ENCODE measurements at places on chromosomes 4 and X.

DNA sequence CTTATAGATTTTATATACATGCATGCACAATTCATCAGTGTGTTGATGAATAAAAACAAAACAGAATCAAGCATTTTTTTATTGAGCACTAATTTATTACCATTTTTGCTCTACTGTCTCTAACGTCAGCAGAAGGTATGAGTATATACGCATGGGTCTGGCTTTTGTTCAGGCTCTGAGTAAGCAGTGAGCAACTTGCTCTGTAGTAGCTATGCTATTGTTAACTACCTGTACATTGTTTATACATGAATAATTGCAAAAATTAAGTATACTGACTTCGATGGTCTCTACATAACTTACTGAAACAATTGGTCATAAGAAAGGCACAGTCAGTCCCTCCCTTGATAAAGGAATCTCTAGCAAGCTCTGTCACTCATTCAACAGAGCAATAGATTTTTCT is 122.9 kb downstream of the RS1 start:
- DNase-seq, result no peak

GRCh38 chr4:131609039-131609438 is 1540.1 kb upstream of the PCDH10 start:
- DNase-seq, result no peak

DNA sequence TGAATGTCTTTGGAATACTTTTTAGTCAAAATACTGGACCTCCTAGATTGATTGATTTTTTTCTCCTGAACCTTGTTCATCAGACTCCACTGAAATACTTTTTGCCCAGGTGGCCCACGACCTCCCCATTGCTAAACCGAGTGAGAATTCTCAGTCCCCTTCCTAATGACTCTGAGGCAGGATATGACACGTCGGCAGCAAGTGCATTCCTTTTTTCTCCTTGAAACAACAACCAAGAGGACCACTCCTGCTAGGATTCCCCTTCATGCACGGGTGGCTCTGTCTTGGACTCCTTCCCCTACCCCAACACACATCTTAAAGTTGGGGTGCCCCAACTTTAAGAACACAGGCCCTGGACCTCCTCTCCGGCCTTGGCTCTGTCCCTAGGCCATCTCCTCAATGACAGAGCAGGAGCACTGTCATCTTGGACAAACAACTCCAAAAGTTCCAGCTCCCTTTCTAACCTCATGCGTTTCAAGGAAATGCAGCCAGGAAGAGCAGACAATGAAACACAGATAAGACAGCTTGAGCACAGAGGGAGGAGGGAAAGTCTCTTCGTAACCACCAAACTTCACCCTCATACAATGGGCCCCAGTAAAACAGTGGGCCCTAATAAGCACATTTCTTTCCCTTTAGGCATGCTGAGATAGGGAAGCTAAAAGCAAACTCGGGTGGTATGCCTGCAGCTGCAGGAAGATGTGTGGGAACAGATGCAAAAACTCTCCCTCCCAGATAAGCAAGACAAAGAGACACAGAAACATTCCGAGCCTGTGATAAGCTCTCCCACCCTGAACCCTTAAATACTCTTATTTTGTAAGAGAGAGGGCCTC is 33.9 kb downstream of the ZBTB49 start:
- no peak for DNase-seq

DNA sequence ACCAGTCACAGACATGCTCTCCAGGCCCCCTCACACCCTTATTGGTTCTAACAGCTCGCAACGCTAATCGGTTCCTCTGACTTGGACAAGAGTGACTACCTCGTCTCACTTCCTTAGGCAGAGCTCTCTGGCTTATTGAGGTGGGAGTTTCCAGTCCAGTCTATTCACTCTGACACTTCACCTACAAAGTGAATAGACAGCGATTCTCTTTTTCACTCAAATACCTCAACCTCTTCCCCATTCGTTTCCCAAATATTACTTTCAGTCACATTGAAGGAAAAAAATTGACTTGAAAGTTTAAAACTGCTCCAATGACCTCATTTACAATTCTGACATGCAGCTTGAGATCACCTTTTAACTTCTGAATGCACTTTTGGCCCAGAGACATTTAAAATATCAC is 17.7 kb downstream of the HELT start:
- DNase-seq, result no peak

DNA sequence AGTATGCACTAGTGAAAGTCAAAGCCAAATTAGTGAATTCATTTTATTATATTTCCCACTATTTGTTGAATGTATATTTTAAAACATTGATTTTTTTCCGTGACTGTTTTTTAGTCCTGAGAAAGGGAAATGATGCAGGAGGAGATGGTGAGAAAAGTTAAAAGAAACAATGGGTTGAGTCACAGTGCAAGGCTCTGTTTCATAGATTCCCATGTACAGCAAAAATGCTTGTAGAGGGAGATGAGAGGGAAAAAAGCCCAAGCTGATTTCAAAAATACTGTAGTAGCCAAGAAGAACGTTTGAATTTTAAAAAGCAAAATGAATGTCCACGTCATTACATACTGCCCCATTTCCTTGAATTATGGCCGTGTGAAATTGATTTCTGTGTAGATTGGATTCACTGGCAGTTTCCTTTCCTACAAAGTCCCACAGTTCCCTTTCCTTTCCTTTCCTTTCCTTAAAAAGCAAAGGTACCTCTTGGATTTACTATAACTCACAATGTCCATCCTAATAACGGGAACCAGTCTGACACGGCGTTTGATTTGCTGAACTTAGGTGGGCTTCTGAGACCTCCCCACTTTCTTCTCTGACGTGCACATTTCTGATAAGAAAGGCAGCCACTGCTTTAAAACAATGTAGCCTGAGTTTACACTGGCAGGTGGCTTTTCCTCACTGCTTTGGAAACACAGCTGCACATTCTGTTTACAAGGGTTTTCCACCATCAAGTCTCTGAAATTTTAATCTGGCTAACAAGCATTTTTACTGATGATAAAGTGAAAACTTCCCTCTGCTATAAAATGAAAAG is 63.7 kb downstream of the SPCS3 start:
- no peak for DNase-seq

GRCh38 chr4:91502365-91502764 is 801.4 kb upstream of the GRID2 start:
- DNase-seq, result no peak

DNA sequence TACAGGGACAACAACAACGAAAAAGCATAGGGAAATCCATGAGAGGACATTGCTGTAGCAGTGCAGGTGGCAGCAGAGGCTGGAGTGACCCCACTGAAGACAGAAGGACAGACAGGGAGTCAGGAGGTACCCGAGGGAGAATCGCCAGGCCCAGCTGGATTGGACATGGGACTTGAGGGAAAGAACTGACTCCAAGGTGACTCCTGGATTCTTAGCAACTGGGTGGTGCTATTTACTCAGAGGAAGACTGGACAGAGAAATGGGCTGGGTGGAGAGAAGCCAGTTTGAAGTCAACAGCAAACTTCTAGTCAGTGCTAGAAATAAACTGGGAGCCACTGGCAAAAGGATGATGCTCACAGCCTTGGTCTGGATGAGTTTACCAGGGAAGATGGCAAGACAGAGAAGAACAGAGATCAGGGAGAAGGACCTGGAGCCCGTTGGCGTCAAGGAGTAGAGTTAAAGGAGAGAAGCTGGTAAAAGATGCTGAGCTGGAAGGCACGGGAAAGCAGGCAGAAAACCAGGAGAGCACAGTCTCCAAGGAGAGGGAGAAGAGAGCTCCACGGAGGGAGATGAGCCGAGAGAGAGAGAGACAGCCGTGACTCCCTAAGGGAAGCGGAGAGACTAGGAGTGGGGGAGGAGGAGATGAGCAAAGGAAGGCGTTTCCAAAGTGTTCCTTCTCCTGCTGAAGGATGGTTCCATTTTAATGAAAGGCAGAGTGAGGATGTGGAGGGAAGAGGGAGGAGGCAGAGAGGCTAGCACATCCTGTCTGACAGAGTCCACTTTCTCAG is 119.4 kb downstream of the AFAP1 start:
- no peak for DNase-seq

DNA sequence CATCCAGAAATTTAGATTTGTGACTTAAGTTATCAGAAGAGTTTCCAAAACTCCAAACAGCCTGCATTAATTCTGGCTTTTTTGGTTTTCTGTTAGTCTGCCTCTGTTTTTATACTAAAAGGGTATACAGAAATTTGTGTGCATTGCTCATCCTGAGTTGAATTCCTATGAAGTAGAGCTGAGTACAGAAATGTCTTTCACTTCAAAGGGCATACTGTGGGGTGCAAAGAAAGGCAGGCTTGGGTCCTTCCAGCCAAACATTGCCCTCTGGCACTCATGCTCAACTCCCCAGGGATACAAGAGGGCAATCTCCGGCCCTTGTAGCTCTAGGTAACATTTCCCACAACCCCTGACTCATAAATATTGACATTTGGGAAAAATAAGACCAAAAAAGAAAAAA is 27.6 kb upstream of the TMEM184C start:
- no peak for DNase-seq

DNA sequence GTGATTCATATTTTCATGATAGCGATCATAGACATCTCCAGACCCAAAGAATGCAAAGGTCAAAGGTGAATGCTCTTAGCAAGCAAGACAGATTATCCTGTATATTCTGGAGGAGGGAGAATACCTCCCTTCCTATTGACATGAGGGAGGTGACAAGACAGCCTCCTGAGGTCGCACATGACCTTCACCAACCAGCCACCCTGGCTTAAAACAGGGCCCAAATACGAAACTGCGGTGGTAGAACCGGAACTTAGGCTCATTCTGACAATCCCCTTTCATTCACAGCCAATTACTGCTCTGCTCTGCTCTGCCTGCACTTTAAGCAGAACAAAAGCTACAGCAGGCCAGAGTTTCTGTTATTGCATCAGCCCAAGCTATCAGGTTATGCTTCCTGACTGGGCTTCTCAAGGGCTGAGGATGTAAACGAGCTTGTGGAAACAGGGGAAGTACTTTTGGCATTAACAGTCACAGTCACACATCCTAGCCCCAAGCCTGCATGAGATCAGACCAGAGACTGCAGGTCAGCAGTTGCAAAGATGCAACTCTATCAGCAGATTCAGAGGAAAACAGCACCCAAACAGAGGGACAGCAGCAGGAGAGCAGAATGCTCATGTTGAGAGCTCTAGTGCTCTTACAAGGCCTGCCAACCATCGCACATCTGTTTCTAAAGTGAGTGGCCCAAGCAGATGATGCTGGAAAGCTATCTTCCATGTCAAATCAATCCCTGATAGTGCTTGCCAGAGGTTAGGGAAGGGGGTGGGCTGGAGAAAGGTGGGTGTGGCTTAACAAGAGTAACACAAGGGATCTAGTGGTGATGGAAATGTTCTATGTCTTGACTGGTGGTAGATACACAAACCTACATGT is 51.3 kb upstream of the MAP3K15 start:
- no peak for DNase-seq

- no peak for DNase-seq
These were observed 235.5 kb downstream of the GALNTL6 start for GRCh38 chr4:172048666-172049065.

GRCh38 chr4:39480902-39481695 is 22.2 kb downstream of the LIAS start:
- DNase-seq, result no peak

- DNase-seq, result no peak
These were observed 75.5 kb downstream of the NYX start for GRCh38 chrX:41522671-41523070.

GRCh38 chr4:15717086-15717485 is 14.2 kb downstream of the BST1 start:
- DNase-seq, result no peak

DNA sequence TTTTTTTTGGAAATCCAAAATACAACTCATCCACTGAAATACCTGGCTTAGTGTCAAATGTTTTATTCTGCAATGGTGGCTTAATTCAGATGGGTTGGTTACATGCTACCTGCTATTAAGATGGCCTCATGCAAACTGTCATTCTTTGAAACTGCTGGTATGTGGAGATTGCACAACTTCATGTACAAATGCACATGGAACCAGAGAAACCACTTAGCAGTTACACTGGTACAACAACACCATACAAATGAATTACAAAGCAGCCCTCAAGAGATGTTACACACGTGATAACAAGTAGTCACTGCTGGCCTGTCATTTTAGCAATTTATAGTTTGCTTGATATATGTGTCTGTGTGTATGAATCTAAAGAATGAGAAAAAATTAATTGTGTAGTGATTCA is 84.6 kb upstream of the STS start:
- no peak for DNase-seq

DNA sequence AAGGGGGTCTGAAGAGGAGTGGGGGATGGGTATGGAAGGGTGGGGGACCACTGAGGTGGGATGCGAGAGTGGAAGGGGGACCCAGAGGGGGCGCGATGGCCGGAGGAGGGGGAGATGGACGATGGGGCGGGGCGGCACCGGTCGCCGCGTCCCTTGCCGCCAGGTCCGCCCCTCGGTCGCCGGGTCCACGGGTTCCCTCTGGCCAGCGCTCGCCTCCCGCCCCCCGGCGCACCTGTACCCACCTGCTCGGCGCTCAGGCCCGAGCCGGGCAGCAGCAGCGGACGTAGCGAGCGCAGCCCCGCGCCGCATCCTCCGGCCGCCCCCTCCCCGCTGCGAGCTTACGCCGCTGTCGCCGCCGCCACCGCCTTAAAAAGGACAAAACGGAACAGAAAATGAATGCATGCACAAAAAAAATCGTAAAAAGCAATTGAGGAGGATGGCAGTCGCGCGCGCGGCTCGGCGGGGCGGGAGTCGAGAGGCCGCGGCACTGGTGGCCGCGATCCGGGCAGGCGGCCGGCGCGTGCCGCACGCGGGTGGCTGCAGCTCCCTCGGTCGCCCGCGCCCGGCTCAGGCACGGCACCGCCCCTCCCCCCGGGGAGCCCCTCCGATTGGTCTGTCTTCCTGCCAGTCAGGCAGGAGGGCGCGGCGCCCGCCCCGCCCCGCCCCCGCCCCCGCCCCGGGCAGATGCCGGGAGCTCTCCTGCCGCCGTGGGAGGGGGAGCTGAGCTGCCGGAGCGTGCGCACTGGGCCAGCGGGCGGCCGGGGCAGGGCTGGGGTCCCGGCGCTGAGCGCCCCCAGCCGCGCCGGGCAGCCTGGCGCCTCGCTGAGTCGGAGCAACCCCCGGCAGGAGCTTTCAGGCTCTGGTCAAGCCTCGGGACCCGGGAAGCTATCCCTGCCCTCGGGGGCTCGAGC is at the start of gene JAKMIP1:
Gene JAKMIP1 (minus strand): TSS at position 539 of the 911 bp plus-strand sequence. CDS start 87,699 bp downstream, outside the sequence.
- DNase-seq, result peak; percentile 77

GRCh38 chr4:61739887-61740286 is 539.8 kb downstream of the ADGRL3 start:
- DNase-seq, result no peak

DNA sequence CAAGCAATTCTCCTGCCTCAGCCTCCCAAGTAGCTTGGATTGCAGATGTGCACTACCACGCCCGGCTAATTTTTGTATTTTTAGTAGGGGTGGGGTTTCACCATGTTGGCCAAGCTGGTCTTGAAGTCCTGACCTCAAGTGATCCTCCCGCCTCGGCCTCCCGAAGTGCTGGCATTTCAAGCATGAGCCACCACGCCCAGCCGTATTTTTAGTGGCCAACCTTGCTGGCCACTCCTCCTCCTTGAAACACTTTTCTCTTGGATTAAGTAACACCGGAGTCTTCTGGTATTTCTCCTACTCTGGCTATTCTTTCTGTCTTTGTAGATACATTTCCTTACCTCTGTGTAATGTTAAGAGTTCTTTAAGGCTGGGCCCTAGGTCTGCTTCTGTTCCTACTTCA is 11.1 kb upstream of the RPL39 start:
- no peak for DNase-seq

DNA sequence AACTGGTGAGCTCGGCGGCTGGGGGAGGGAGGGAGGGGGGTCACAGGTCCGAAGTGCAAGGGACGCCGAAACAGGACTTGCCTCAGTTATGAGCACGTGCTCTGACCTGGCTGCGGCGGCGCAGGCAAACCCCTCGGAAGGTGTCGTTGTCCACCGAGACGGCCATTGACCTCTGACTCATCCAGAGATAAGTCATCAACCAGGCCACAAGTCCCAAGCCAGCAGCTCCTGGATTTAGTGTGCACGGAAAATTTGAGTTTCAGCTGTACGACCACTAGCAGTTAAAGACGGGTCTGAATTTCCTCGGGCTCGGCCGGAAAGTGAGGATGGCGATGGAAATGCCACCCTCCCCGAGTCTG is 674 bp downstream of the SH3D19 start:
- DNase-seq, result no peak

Measured in T follicular helper cell (primary cell).